ENCODE measurements at places on chromosomes 6 and 20.
A peak's percentile ranks its signal among the peaks of the same experiment; 100 is the strongest.

DNA sequence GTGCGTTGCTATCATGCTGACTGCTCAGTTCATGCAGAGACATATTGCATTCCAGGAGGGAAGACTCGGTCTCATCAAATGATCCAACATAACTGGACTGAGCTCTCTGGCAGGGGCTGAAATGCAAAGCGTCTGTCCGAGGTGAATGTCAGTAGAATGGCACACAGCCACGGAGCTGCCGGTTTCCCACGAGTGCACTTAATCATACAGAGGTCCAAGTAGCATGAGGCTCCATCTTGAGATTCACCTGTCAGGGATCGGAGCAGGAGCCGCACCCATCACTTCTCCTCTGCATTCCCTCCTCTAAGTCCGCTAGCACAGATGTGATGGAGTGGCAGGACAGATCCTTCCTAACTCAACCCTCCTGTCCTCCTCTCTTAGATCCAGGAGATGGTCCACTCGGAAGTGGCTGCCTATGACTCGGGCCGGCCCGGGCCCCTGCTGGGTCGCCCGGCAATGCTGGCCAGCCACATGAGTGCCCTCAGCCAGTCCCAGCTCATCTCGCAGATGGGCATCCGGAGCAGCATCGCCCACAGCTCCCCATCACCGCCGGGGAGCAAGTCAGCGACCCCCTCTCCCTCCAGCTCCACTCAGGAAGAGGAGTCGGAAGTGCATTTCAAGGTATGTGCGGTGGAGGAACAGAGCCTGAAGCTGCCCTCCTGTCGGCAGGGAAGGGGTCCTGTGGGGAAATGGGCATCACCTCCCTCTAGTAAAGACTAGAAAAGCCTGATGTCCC lies 135.9 kb downstream of the JPH2 start:
- DNase-seq: no peak

GRCh38 chr6:11609324-11610071 lies 71.9 kb downstream of the TMEM170B start:
- peak; percentile 58 for DNase-seq

- DNase-seq: no peak
Observed at GRCh38 chr20:34927736-34928135, 27.9 kb downstream of the GSS start.

DNA sequence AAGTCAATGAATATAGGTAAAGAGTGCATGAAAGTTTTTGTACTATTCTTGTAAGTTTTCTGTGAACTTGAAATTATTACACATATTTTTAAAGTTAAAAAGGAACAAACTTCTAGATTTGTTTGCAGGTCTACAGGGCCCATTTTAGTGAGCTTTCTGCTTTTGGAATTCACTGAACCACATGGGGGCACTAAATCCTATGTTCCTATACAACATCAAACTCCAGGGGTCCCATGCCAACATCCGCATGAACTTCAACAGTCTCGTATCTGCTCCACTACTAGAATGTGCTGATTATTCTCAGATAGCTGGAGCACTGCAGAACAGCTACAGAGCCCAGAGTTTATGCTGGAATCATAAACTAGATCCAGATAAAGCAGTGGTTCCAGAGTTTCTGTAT lies 347.9 kb upstream of the SPTLC3 start:
- no peak for DNase-seq

DNA sequence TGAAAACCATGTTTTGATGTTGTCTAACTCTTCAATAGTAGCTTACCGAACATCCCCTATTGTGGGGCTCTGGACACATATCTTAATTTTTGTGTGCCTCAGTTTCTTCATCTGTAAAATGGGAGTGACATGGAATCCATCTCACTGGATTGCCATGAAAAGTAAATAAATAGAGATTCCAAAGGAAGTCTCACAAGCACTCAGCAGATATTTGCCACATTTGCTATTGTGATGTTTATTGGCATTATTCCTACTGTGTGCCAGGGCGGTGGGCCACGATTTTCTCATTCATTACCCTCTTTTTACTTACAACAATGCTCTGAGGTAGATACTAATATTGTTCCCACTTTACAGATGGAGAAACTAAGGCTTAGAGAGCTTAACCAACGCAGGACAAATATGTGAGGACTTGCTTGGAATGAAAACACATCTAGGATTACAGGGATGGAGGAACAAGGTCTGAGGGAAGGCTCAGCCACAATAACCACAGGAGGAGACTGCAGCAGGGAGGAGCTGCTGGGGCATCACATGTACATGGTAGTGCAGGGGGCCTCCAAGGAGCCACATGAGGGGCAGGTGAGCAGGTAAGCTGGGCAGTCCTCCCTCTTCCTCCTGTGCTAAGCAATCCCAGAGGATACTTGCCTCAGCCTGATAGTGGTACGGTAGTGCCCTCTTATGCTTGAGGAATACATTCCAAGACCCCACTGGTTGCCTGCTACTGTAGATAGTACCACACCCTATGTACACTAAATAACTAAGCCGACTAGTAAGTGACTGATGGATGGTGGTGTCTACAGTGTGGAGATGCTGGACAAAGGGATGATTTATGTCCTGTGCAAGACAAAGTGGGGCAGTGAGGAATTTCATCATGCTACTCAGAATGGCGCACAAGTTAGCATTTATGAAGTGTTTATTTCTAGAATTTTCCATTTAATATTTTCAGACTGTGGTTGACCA lies 176.9 kb downstream of the FOXA2 start:
- no peak for DNase-seq

- no peak for DNase-seq
Observed at GRCh38 chr6:121730616-121731015, 295.2 kb downstream of the GJA1 start.

- DNase-seq: no peak
Observed at GRCh38 chr6:37665304-37665703, 32.4 kb downstream of the MDGA1 start.

- no peak for DNase-seq
Observed at GRCh38 chr20:49112596-49113274, 66.6 kb downstream of the CSE1L start.

DNA sequence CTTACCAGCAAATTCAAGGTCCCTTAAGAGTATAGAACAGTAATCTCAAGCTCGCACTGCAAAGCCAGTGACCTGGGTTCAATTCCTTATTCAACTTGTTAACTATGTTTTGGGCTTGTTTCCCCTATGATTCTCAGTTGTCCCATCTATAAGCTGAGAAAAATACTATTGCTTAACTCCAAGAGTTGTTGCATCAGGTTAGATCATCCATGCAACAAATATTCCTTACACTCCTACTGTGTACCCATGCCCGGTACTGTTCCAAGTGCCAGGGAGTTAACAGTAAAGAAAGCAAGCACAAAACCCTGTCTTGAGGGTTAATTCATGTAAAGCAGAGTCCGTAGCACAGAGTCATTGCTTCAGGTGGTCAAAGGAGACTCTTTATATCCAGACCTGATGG lies 247.3 kb downstream of the MAFB start:
- no peak for DNase-seq

- no peak for DNase-seq
Observed at GRCh38 chr6:124056407-124057334, 253.0 kb downstream of the NKAIN2 start.

DNA sequence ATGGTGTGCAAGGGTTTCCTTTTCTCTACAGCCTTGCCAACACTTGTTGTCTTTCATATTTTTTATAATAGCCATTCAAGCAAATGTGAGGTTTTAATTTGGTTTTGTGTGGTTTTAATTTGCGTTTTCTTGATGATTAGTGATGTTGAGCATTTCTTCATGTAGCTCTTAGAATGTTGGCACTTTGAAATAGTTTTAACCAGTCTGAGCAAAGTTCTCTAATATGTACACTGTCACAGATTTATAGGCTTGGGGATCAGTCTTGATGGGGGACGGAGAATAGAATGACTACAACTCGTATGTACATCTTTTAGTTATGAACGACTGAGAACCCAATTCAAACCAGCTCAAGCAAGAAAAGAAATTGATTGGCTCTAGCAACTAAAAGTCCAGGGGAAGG lies 1003.1 kb downstream of the KIF16B start:
- no peak for DNase-seq

- DNase-seq: no peak
Observed at GRCh38 chr6:27872642-27873020, 39.6 kb downstream of the OR2B2 start.

DNA sequence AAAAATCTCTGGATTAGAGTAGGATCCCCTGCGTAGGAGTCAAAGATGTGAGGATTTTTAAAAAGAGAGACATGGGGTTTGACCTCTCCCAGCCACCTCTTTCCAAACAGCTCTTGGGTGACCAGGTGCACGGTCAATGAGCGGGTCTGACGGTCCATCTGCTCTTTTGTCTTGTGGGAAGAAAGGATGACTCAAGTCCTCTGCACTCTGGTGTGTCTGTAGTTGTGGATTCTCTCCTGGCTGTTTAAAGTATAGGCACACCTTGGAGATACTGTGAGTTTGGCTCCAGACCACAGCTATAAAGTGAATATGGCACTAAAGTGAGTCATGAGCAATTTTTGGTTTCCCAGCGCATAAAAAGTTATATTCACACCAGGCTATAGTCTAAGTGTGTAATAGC lies 209.8 kb downstream of the BMP7 start:
- DNase-seq: no peak

GRCh38 chr6:42449917-42450476 lies 1.7 kb downstream of the TRERF1 start:
- peak; percentile 47 for DNase-seq

GRCh38 chr6:56357616-56358373 lies 110.4 kb upstream of the COL21A1 start:
- no peak for DNase-seq

GRCh38 chr6:70180901-70181599 lies 121.8 kb downstream of the COL9A1 start:
- DNase-seq: no peak

DNA sequence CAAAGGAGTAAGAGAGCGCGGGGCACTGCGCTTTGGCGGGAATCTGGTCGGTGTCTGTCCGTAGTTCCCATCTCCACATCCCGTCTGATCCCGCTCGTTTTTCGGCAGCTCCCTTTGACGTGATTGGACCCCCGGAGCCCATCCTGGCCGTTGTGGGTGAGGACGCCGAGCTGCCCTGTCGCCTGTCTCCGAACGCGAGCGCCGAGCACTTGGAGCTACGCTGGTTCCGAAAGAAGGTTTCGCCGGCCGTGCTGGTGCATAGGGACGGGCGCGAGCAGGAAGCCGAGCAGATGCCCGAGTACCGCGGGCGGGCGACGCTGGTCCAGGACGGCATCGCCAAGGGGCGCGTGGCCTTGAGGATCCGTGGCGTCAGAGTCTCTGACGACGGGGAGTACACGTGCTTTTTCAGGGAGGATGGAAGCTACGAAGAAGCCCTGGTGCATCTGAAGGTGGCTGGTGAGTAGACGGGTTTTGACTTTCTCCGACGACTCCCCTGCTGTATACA lies 1.4 kb downstream of the BTN1A1 start:
- peak; percentile 54 for DNase-seq

GRCh38 chr20:32973077-32973717 lies 31.0 kb downstream of the SUN5 start:
- no peak for DNase-seq

GRCh38 chr20:47293631-47294030 lies 62.9 kb downstream of the ZMYND8 start:
- DNase-seq: no peak

GRCh38 chr6:139597771-139598755 lies 223.6 kb upstream of the CITED2 start:
- DNase-seq: peak; percentile 88

- peak; percentile 33 for DNase-seq
Observed at GRCh38 chr20:53736757-53737395, 143.2 kb upstream of the ZNF217 start.

- no peak for DNase-seq
Observed at GRCh38 chr6:35014341-35014740, 125.3 kb downstream of the ANKS1A start.

GRCh38 chr6:3325210-3325609 lies 66.5 kb downstream of the PSMG4 start:
- DNase-seq: peak; percentile 60

- peak; percentile 23 for DNase-seq
Observed at GRCh38 chr6:21438237-21438985, 155.1 kb upstream of the SOX4 start.

DNA sequence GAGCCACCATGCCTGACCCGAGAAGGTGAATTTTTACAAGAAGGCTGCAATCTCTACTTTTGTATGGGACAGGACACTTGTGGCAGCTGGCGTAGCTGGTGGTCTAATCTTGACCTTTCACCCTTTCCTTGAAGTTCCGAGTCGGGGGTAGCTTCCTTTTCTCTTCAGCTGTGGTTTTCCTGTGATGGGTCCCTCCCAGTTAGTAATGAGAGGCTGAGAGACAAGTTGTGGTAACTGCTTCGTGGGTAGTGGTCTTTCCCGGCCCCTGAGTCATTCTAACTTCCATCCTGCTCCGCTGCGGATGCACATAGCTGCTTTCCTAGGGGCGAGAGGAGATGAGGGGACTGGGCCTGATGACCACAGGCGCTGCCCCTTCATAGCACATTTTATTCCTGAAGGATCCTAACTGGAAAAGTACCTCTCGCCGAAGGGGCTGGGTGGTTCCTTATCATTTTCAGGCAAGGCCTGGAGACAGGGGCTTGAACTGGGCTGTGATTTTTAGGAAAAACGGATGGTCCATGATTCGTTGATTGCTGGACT lies 3.1 kb downstream of the SYNJ2 start:
- DNase-seq: no peak

GRCh38 chr6:63816982-63817436 lies 181.4 kb downstream of the PHF3 start:
- peak; percentile 61 for DNase-seq

DNA sequence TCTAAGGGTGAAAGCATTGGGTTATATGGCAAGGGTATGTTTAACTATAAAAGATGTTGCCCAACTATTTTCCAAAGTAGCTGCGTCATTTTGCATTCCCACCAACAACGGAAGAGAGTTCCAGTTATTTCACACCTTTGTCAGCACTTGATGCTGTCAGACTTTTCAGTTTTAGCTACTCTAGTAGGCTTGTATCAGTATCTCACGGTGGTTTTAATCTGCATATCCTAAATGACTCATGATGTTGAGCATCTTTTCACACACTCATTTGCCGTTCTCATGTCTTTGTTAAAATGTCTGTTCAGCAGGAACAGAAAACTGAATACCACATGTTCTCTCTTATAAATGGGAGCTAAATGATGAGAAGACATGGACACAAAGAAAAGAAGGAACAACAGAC lies 122.3 kb downstream of the RNASET2 start:
- no peak for DNase-seq

DNA sequence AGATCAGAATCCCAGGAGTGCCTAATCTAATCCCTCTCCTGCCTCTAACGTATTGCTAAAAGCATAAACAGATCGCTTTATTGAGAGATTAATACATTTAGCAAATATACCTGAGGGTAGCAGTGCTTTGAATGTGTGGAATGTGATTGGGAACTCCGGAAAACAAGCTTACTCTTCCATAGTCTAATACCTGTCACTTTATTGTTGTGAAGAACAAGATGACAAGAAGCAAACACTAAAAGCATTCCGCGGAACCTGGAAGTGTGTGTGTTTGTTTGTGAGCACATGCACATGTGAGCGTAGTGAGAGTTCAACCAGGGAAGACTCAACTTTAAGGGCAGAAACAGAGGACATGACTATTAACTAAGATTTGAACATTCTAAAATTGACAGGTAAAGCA lies 265.0 kb upstream of the GJE1 start:
- DNase-seq: peak; percentile 1

- DNase-seq: no peak
Observed at GRCh38 chr6:46472243-46472642, 19.0 kb downstream of the RCAN2 start.

Data from brain (organoid and tissue), 16 donors.